ENCODE measurements at places on chromosomes 5 and 9.

DNA sequence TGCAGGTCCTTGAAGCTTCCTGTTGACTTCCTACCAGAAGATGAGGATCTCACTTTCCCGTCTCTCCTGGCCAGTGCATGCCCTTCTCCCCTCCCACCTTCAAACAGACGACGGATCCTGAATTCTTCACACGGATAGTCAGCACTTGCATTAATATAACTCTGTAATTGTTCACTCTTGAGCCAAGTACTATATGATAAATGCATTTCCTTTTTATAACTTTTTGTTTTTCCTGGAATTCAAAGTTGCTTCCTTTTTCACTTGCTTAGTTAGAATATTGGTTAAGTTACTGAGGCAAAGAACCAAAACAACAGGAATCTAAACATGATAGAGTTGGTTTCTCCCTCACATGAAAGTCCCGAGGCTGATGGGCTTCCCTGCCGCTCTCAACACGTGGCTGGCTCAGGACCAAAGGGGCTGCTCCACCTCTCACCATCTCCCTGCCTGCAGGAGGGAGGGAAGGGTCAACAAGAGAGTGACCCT lies 20.2 kb upstream of the EGFL7 start:
- no peak for DNase-seq

- no peak for DNase-seq
Observed at GRCh38 chr5:114789773-114790402, 379.8 kb downstream of the TRIM36 start.

GRCh38 chr9:72394066-72394465 lies 29.1 kb upstream of the ZFAND5 start:
- DNase-seq = no peak

- DNase-seq = no peak
Observed at GRCh38 chr9:100474082-100474923, 1.4 kb downstream of the TMEFF1 start.

GRCh38 chr9:107660976-107661375 lies 171.4 kb upstream of the KLF4 start:
- DNase-seq = no peak

- no peak for DNase-seq
Observed at GRCh38 chr5:58927181-58927580, 344.3 kb downstream of the RAB3C start.

GRCh38 chr5:84370176-84370575 lies 14.5 kb downstream of the EDIL3 start:
- DNase-seq = no peak

DNA sequence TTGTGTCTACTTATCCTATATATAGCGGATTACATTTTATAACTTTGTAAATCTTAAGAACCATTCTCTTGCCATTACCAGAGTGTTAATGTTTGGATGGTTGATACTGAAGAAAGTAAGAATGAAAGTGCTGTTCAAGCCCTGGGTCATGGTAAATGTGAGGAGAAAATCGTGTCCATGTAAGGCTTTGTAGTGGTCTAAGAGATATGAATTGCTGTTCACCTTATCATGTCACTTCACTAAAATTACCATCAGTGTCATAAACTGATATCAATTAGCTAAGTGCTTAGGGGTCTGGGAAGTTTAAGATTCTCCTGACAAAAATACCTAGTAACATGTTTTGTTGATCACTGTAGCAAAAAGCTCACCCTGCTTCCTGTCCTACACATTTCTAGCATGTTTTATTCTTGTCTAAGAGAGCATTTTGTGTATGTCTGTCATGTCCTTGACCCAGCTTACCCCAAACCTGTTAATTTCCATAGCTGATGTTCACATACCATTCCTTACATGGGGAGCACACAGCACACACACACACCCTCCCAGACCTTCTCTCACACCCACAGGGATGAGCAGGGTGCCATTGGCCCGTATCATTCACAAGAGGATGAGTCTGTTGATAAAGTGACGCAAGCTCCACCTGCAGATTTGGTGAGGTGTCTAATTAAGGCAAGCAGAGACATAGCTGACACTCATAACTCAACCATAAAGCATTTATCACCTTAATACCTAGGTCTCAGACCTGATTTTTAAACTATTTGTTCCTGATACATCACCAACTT lies 125.1 kb upstream of the PAM start:
- no peak for DNase-seq

DNA sequence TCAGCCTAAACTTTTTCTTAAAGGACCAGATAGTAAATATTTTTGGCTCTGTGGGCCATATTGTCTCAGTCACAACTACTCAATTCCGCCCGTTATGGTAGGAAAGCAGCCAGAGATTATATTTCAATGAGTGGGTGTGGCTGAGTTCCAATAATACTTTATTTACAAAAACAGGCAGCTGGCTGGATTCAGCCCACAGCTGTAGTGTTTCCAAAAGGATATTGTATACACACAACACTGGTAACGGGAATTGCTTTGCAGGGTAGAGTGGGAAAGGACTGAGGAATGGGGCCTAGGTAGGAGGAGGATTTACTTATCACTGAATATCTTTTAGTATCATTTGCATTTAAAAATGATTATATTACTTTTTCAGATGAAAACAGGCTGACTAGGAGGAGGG lies 21.0 kb downstream of the GCNT4 start:
- DNase-seq = no peak

- DNase-seq = no peak
Observed at GRCh38 chr5:40976041-40976440, 66.7 kb downstream of the C7 start.
